Adrenal gland (tissue), 19 donors: ENCODE measurements at places on chromosomes 12 and 14. TPM values are rescaled to one million over a fixed set of nuclear protein-coding genes. Genes with fewer than 3 reads are reported as not detected.

The LEMD3 gene
- 7.1 TPM for polyA plus RNA-seq

The FGF23 gene
- 0.13 TPM for polyA plus RNA-seq

- DNase-seq = no peak
Measured at GRCh38 chr12:113990250-113991223, 24.4 kb upstream of the RBM19 start.

DNA sequence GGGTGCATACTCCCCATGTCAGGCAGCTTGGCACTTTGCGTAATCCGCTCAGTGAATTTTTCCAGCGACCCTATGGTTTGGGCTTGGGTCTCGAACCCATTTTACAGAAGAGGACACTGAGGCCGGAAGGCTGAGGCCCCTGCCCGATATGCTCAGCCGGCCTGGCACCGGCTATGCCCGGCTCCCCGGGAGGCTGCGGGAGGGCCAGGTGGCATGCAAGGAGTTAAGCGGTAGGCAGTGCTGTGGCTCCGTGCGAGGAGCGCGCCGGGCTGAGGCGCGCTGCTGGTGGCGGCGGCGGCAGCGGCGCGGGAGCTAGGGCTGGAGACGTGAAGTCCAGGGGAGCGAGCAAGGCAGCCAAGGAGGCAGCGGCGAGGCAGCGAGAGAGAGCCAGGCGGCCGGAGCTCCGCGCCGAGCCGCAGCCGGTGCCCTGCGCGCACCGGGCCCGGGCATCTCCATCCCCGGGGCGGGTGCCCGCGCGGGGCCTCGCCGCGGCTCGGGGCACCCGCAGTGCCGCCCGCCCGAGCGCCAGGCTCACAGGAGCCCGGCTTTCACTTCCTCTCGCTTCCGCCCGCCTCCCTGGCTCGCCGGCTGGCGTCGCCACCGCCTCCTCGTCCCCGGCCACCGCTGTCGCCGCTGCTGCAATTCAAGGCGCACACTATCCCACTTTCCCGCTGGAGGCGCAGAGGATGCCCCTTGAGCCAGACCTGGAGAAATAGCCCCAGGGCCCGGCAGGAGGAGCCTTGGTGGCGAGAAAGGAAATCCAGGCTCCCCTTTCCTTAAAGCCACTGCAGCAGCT lies at the start of gene WSCD2:
Gene WSCD2, plus strand, starts transcription at position 272 of the 796 bp plus-strand sequence. CDS start 66,545 bp downstream, outside the sequence.
- DNase-seq = peak; percentile 23

GRCh38 chr12:90260136-90260535 lies 551.5 kb upstream of the ATP2B1 start:
- no peak for DNase-seq
